AG09319 (cell line): ENCODE measurements at places on chromosomes 4 and X.

DNA sequence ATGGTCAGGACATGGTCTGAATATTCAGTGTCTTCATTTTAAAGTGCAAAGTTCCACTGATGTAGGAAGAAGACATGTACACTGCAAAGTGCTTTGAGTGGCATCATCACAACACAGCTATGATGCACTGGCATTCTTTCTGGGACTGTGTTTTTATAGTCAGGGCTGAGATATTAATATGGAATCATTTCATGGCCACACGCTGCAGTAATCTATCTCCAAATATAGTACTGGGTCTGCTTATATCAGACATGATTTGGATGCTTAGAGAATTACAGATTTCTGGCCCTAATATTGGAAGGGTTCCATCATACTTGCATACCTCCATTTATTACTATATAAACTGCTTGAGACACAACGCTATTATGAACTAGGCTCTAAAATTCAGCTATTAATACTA, 1170.9 kb downstream of the NLGN4X start:
- DNase-seq = no peak

- DNase-seq = no peak
These were observed 61.3 kb downstream of the CLDN34 start for GRCh38 chrX:10028283-10029104.

- DNase-seq = no peak
These were observed 78.8 kb upstream of the PACRGL start for GRCh38 chr4:20621476-20621875.

DNA sequence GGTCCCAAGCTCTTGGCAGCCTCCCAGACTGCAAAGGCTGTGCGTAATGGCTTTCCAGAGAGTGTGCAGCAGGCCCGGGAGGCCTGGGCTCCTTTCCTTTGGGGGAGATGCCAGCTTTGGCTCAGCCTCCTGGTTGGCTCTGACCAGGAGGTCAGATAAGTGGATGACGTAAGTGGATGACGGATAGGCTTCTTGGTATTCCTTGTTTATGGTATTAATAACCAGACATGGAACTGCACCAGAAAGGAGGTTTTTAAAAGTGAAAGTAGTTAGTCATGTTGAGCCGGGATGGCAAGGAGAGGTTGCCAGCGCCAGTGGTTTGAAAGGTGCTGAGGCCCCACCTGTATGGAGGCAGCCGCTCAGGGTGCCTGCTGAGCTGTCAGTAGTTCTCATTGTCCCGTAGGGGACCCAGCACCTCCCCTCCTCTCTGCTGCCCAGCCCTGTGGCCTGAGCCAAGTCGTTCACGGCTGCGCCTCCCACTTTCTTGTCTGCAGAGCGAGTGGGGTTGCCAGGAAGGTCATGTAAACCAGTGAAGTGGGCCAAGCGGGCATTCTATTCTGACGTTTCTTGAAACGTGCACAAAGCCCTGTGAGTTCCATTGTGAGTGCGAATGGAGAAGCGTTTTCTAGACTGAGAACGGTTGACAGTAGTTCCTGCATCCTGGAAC, 28.7 kb upstream of the STOX2 start:
- peak; percentile 20 for DNase-seq

- DNase-seq = no peak
These were observed 106.5 kb downstream of the NYX start for GRCh38 chrX:41553688-41554087.

- no peak for DNase-seq
These were observed 153.9 kb downstream of the ATG4A start for GRCh38 chrX:108245462-108245861.

- no peak for DNase-seq
These were observed 88.2 kb downstream of the SCD5 start for GRCh38 chr4:82710197-82710929.

- DNase-seq = peak; percentile 27
These were observed 56.3 kb upstream of the SPRY1 start for GRCh38 chr4:123340381-123340701.

- DNase-seq = no peak
These were observed 33.5 kb downstream of the PWWP3B start for GRCh38 chrX:106201502-106202178.

- DNase-seq = no peak
These were observed 56.1 kb upstream of the EIF1AX start for GRCh38 chrX:20197641-20198210.

DNA sequence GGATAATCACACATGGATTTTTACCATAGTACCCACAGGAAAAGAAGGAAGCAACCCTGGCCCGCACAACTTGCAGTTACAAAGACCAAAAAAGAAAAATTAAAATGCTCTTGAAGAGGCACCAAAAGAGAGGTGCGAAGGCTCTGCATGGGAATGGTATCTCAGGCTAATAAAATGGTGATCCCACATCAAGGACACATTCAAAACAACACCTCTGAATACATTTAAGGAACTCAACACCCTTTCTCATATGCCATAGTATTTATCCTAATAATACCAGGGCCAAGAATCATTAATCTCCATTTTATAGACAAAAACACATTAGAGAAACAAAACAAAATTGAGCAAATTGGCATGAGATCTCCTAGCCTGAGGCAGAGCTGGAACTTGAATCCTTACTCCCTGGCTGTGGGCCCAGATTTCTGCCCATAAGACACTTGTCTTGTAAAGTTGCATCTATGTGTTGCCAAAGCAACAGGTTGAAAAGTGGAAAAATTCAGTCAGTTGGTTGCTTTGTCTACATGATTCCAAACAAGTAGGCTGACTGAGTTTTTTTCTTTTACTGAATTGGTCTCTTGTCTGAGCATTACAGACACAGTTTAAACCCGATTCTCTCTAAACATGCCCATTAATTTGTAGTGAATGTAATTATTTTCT, 33.5 kb downstream of the GUCY2F start:
- DNase-seq = no peak

DNA sequence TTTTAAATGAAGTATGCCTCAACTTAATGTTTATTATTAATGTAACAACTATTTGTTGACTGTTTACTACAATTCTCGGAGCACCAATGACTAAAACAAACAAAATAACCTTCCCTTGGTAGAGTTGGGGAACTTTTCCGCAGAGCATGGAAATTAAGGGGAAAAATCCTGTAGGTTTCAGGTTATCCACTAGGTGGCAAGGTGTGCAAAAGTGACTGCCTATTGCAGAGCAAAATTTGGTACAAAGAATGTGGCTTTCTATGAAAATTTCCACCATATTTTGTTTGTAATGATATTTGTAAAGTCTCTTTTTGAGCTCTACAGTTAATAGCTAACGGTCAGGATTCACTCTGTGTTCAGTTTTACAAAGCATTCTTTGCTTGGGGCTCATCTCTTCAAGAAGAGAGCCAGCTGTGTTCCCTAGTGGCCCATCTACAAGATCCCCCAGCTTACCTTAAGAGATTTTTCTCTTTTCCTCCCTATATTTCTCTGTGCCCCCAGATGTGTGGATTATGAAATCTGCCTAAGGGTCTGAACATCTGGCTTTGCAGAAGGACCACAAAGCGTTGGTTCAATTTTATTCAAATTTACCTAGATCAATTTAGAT, 61.1 kb downstream of the FBXO8 start:
- no peak for DNase-seq

- peak; percentile 18 for DNase-seq
These were observed 37.7 kb upstream of the SLC16A2 start for GRCh38 chrX:74383611-74384010.

DNA sequence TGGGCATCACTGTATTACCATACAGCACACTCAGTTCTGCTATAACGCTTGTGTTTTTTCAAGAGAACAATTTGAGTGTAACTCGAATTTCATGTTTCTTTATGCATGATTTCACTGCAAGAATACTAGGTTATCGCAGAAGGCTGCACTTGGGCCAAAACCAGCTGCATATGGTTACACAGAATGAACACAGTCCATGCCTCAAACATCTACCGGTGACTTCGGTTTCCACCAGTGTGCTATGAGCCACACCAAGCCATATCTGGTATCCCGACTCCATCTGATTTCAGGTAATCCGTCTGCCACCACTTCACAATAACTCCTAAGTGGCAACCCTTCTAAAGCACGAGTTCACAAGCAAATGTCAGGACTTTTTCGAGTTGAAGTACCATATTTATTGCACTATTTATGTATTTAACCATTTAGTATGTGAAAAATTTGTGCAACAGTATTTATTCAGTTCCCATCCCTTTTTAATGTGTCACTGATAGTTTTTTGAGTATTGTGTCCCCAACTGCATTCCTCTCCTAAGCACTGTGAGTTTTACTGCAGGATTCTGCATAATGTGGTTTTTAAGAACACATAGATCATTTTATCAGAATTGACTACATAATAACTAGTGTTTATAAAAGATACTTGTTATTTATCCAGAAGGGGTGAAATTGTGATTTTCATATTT, 111.8 kb downstream of the APBB2 start:
- no peak for DNase-seq

DNA sequence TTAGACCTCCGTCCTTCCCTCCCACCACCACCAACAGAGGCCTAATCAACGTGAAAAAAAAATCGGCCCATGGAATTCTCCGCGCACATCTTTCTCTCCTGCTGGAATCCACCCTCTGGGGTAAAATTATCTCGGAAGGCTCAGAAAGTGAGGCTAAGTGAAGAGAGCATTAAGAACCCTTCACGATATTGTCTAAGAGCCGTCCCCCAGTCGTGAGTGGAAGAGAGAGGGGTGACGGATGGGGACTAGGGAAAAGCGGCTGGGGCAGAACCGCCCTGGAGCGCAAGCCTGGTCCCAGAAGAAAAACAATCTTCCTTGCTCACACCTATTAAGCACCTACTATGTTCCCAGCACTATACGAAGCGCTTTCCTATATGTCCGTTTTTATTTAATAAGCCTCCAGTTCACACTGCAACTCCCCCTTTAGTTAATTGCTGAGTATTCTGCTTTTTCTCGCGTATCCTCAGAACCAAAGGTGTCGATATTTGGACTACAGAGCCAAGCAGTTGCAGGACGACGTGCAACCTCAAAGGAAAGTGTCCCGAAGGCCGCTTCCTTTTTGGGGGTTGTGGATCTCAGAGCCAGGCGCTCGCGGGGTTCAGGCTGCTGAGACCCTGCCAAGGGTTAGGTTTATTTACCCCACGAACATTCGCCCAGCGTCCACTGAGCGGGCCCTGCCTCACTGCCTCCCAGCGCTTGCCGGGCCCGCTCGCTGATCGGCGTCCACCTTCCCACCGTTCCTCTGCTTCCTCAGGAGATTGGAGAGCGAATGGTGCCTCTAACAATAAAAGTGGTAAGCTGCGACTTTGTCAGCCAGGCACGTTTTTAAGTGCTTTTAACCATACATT, 889 bp downstream of the MGARP start:
- no peak for DNase-seq

DNA sequence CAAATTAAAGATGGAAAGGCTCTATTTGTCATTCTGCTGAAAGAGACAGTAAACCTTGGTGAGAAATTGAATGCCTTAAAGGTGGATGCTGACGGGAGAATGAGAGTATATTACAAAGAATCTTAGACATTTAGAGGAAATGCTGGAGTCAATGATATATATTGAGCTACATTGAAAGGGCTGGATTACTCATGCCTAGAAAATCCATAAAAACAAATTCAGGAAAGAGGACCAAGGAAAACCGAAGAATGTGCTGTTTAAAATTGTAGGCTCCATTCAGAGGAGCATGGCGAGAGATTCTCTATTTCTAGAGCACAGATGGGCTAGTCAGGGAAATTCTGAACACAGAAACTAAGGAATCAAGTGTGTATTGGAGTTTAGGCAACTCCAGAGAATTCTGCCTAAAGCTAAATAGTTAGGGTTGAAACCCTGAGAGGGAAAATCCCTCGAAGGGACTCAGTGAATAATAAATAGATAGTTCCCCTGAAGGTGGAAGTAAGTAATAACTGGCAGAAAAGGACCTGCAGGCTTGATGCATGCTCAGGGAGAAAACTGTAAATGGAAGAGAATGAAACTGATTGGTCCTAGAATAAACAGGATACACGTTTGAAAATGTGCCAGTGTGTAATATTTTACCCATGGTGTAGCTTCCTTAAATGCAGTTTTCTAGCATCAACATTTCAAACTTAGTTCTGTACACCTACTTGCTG, 1532.4 kb upstream of the TENM3 start:
- DNase-seq = no peak

DNA sequence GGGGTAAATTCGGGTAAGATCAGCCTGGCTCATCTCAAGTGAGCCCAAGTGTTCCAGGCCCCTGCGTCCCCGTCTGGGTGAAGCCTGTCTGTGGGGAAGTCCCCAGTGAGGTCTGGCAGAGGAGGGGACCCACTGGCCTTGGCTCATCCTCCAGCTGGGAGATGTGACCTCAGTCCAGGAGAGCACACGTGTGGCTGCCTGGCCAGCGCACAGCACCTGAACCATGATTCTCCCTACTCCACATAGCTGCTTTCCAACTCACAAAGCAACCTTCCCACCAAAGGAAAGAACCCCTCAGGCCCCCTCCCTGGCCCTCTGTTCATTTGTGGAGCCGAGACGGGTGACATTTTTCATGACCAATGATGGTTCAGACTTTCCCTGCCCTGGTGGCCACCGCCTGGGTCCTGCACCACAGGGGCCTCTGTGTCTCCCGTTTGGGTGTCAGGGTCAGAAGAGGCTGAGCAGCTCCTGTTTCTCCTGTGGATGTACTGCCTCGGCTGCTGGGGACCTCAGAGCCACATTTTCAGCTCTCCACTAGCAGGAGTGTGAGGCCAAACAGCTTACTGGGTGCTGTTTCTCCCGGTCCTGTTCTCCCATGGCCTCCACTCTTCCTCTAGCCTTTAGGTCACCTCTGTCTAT, 111.4 kb downstream of the CPZ start:
- no peak for DNase-seq

DNA sequence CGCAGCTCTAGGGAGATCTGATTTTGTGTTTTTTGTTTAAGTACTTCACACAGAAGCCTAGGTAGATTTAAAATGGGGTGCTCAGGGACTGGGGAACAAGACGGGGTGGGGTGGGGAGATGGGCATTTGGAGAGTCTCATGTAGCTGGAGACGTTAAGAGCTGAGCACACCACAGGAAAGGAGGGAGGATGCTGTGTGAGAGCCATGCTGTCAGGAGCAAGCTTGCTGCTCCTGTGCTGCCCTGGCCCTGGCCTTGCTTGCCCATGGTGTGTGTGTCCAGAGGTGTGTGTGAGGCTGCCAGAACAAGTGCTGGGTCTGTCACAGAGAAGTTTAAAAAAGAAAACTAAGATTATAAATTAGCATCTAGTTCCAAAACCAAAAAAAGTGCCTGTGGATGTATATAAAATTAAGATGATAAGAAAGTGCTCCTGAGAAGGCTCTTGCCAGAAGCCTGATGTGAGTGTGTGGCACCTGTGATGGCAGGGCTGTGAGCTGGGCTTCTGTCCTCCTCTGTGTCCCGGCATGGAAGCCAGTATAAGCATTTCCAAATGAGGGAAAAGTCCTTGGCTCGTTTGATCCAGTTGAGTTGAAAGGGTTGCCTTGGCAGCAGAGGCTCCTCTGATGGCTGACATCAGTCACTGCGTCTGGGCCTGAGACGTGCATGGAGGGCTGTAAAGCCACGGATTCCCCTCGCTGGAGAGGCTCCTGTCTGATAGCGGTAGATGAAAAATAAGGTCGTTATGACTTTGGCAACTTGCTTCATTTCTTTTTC, 63.5 kb downstream of the NELFA start:
- DNase-seq = no peak

GRCh38 chr4:2832309-2832980, 11.2 kb upstream of the ADD1 start:
- no peak for DNase-seq

GRCh38 chr4:41144812-41145211, 69.5 kb downstream of the APBB2 start:
- DNase-seq = no peak
